ENCODE measurements at places on chromosomes 2 and 18.

DNA sequence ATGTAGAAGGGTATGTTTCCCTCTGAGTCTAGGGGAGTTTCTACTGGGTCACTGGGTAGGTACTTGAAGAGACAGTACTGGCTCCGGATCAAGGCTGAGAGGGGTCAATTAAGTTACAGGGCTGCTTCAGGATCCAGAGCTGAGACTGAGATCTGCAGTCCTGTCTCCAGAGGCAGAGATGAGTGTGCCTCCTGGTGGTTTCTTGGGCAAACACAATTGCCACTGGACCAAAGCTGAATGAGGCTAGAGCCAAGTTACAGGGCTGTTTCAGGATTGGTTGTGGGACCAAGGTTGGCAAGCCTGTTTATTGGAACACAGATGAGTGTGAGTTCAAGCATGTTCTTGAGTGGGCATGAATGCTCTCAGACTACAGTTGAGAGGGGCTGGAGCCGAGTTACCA lies 157.9 kb downstream of the ADCYAP1 start:
- no peak for DNase-seq

GRCh38 chr18:24173997-24174396 lies 35.1 kb downstream of the CABYR start:
- DNase-seq, result no peak

DNA sequence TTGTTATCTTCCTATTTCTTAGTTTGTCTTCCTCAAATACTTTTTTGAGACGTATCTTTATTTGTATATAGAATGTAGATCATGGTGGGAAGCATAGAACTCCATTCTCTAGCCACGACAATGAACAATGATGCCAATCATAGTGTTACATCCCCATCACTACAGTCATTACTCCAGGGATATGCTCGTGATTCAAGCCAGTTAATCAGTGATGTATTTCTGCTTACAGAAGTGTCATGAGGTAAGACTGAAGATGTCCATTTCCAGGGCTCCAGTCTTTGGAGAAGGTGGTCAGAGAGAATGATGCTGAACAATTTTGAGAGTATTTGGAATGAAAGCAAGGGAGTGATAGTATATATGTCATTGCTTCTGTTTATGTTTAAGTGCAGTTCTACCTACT lies 777.2 kb upstream of the TMEFF2 start:
- no peak for DNase-seq

DNA sequence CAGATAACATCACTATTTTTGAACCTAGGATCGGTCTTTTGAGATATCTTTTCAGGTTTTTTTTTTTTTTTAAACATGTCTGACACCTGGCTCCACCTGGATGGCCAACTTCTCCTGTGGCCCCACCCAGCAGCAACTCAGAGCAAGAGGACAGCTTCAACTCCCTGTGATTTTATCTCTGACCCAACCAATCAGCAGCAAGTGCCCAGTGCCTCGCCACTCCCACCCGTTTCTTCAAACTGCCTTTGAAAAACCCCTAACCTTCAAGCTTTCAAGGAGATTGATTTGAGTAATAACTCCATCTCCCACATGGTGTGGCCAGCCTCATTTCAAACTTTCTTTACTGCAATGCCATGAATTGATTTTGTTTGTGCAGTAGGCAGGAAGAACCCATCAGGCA lies 19.0 kb downstream of the MYO3B start:
- DNase-seq, result no peak

DNA sequence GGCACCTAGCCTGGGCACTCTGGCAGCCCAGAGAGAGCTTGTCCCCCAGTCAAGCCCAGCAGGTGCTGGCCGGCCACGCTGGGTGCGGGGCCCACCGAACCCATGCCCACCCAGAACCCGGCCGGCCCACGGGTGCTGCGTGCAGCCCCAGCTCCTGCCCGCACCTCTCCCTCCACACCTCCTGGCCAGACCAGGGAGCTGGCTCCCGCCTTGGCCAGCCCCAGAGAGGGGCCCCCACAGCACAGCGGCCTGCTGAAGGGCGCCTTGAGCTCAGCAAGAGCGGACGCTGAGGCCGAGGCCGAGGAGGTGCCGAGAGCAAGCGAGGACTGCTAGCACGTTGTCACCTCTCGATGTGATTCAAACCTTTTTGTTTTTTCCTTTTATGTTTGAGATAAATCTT lies 407.0 kb upstream of the KCNJ3 start:
- no peak for DNase-seq

DNA sequence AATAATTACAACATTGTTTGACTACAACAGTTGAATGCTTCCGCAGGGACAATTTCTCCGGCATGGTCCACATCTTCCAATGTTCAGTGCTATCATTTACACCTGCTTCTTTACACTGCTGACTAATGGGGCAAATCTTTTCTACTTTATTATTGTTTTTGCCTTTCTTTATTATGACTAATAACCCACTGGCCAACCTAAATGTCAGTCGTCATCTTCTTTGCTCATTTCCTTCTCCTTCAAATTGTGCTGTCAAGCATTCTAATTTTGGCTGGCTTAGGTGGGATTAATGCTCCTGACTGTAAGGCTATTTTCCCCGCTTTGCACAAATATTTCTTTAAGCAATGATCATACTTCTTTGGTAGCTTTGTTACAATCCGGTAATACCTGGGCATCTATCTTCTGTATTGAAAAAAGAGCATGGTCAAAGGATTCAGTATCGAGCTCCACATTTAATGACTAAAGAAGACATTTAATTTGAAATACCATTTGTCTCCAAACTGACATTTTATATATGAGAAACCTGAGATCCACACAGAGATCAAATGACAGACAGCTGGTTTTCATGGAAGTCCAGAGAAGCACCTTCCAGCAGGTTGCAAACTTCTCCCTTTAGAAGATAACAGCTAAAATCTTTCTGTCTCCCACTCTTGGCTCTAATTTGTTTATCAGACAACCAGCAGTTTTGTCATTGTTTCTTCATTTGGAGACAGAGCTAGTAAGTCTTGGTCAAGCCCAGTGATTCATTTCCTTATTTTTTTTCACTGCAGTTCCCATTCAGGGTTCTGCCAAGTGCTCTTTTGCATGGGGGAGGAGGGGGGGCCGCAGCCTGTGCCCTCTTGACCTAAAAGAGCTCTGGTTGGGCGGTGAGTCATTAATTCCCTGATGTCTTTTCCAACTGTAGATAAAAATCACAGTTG lies 132.9 kb downstream of the SOCS6 start:
- DNase-seq, result no peak

- DNase-seq, result no peak
These were observed 138.1 kb downstream of the SEPTIN10 start for GRCh38 chr2:109475531-109476210.

GRCh38 chr2:11505652-11506610 lies 27.9 kb upstream of the GREB1 start:
- DNase-seq, result no peak

GRCh38 chr2:130158631-130159030 lies 13.7 kb upstream of the CCDC74B start:
- no peak for DNase-seq

GRCh38 chr2:54665436-54665856 lies 58.0 kb upstream of the EML6 start:
- DNase-seq, result no peak

DNA sequence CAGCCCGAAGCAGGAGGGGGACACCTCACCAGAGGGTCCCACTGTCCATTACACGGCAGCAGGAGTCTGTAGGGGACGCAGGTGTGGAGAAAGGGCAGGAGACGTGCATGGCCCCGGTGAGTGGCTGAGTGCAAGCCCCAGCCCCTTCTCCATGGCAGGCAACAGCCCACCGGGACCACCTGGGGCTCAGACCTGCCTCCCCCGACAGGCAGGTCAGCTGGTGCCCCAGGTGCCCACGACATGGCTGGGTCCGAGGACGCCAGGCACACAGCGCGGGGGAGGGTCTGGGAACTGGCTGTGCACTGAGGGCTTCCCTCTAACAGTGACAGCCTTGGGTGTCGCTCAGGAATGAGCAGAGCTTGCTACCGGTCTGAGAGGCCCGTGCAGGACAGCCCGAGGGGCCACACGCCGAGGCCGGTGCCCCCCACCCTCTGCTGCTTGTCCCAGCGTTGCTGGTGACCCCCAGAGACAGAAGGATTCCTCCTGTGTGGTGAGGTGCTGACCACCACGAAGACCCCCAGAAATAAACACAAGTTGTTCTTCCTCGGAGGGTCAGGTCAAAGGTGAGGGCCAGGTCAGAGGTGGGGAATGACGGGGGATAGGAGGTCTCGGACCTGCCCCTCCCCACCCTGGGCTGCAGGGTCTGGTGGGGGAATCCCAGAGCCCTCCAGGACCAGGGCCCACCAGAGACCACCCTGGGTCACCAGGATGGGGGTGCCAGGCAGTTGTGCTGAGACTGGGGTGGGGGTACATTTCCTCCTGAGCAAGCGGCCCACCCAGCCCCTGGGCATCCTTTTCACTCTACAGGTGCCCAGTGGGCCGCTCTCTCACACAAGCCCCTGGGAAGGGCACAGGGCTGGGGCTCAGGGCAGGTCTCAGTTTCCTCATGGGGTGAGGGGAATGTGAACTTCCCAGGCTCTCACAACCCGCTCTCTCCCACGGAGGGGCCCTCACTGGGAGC lies 50.6 kb downstream of the SLC66A2 start:
- no peak for DNase-seq

GRCh38 chr2:55923091-55923981 lies at the start of gene EFEMP1:
Gene EFEMP1 (minus strand): TSS chr2:55923782. CDS start chr2:55922440, 1,342 bp downstream.
- no peak for DNase-seq

DNA sequence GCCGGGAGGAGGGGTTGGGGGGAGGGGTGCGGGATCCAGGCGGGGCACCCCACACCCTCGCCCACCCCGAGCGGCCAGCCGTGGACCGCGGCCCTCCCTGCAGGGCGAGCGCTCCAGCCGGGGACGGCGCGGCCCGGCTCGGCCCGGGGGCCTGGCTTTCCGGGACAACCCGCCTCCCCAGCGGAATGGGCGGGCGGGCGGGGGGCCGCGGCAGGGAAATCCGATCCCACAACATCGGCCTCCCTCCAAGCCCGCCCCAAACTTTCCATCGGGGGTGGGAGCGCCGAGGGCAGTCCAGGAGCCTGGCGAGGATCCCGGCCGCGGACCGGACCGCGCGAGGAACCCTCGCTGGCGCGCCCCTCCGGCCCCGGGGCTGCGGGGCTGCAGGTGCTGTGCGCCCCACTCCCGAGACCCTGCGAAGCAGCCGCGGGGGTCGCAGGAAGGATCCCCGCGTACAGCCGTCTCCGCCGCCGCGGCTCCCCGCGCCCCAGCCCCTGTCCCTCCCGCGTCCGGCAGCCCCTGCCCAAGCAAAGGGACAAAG lies 529 bp downstream of the SEMA4C start:
- DNase-seq, result no peak

GRCh38 chr2:19607931-19608771 lies 249.7 kb upstream of the OSR1 start:
- DNase-seq, result no peak

- no peak for DNase-seq
These were observed 570.1 kb downstream of the PLCL1 start for GRCh38 chr2:198374375-198375082.

DNA sequence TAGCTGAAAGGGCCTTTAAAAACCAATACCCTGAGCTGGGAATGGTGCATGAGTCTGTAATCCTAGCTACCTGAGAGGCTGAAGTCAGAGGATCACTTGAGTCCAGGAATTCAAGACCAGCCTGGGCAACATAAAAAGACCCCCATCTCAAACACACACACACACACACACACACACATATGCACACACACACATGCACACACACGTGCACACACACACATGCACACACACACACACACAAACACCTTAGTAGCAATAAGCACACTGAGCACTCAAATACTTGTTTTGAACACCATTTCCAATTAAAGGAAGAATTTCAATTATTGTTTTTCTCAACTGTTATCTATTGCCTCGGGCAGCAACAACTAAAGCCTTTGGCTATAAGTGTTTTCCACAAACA lies 25.6 kb upstream of the UBE2F start:
- no peak for DNase-seq

DNA sequence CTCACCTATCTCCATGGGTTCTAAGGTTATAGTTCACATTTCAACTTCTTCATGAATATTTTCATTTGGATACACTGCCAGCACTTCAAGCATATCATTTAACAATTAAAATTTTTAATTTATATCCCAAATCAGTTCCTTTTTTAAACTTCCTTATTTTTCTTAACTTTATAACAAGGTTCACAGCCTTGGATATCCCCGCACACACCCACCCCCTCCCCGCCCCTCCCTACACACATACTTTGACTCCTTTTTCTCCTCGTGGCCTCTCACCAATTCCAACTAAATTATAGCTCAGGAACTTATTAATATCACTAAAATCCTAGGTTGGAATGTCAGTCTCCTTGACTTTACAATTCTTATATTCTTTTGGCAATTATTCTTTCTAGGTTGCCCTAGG lies 163.6 kb upstream of the SETBP1 start:
- no peak for DNase-seq

DNA sequence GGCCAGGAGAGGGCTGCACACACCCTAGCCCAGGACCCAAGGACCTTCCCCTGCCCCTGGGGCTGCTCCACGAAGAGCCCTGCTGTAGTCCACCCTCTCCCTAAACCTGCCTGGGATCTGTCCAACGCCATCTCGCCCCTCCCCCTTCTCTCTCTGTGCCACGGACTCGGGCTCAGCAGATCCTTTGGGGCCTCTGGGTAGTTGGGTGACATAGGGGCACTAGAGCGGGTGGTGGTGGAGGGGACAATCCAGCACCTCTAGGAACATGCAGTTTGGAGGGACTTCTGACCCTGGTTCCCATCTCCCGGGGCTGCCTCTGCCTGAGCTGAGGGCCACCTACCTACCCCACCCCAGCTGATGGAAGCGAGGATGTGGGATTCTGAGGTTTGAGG lies 7.3 kb upstream of the CRYBA2 start:
- DNase-seq, result no peak

- no peak for DNase-seq
These were observed 14.9 kb upstream of the MBP start for GRCh38 chr18:77147418-77147852.

GRCh38 chr2:3154146-3154545 lies 223.5 kb downstream of the EIPR1 start:
- no peak for DNase-seq

GRCh38 chr2:195863564-195863963 lies 205.1 kb downstream of the DNAH7 start:
- DNase-seq, result no peak

DNA sequence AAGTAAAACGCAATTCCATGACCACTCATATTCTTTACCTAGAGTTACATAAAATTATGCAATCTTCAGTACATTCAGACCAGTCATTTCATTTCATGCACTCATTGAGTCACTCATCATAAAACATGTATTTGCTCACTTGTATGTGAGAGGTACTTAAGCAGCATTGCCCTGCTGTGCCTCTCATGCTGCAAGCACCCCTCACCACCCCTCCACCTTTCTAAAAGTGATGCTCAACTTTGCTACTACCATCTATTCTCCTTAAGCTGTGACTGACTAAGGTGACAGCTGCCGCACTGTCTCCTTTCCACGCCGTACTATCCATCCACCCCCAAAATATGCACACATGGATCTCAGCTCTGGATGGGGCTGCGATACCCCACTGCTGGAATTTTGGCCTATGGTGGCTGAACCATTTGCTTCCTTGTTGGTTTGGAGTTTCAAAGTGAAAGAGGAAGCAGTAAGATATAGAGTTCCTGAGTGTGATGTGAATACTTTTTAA lies 7.2 kb downstream of the ARHGAP25 start:
- DNase-seq, result no peak

GRCh38 chr2:130972410-130972809 lies 120.8 kb downstream of the FAM168B start:
- no peak for DNase-seq

GRCh38 chr2:237210297-237210696 lies 124.6 kb downstream of the COPS8 start:
- no peak for DNase-seq

Data from stimulated activated CD8-positive, alpha-beta memory T cell treated with anti-CD3 and anti-CD28 coated beads, Interleukin-4, amount 100 ng/mL, for 1 hour (primary cell).